ENCODE measurements at places on chromosomes 7 and 10. TPM values are rescaled to one million over a fixed set of nuclear protein-coding genes. Genes with fewer than 3 reads are reported as not detected.

DNA sequence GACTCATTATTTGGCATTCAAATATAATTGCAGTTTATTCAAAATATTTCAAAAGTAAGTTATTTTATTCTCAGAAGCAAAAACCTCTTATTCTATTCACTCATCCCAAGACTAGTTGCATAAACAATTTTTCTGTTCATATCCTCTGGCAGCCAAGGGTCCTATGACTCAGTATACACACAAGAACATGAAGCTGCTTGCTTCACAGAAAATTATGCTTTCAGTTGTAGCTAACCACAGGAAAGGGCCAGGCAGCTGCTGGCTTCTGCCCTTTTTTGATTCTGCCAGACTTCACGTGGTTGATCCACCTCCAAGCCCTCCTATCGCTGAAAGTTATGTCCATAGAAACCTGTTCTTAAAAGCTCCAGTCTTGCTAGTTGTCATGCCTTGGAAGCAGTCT is 108.8 kb downstream of the ABCA13 start:
- DNase-seq, result peak; percentile 74

- DNase-seq, result peak; percentile 46
Measured at GRCh38 chr7:47266131-47266706, 315.7 kb downstream of the TNS3 start.

- DNase-seq, result no peak
Measured at GRCh38 chr7:150383710-150384397, 4.7 kb downstream of the ZNF775 start.

KLF6 gene
- total RNA-seq, result 40.4 TPM

BTBD16 gene
- not detected for total RNA-seq

PRSS37 gene
- total RNA-seq, result not detected

GIMAP2 gene
- total RNA-seq, result 8.3 TPM

DNA sequence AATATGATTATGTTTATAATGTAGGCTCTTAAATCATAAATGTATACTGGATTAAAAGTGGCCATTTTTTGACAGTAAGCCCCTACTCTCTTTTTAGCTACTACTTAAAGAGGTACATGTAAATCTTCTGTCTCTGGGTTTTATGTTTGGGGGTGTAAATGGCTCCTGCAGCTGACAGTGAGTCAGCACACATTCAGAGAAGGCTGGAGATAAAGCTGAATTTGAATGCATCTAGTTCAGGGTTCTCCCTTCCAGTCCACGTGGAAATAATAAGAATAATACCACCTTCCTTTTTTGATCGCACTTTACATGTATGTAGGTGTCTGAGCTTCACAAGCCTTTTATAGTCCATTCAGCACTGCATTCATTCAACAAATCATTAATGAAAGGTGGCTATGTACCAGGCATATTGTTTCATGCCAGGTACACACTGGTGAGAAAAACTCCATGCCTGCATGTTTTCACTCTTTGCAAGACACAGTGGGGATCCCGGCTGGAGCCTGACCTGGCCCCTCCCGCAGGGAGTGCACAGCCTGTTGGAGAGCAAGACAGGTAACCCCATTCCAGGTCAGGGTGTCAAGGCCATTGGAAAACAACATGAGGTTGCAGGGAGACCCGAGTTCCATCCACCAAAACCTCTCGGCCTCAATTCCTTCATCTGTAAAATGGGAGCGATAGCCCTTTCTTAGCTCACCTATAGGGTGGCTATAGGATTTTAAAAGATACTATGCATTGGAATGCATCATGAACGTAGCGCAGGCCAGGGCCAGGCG is 107.5 kb upstream of the ANLN start:
- DNase-seq, result no peak

GRCh38 chr10:34880817-34881216 is 65.7 kb upstream of the PARD3 start:
- DNase-seq, result no peak

GRCh38 chr10:34732926-34733325 is 82.2 kb downstream of the PARD3 start:
- DNase-seq, result no peak

DNA sequence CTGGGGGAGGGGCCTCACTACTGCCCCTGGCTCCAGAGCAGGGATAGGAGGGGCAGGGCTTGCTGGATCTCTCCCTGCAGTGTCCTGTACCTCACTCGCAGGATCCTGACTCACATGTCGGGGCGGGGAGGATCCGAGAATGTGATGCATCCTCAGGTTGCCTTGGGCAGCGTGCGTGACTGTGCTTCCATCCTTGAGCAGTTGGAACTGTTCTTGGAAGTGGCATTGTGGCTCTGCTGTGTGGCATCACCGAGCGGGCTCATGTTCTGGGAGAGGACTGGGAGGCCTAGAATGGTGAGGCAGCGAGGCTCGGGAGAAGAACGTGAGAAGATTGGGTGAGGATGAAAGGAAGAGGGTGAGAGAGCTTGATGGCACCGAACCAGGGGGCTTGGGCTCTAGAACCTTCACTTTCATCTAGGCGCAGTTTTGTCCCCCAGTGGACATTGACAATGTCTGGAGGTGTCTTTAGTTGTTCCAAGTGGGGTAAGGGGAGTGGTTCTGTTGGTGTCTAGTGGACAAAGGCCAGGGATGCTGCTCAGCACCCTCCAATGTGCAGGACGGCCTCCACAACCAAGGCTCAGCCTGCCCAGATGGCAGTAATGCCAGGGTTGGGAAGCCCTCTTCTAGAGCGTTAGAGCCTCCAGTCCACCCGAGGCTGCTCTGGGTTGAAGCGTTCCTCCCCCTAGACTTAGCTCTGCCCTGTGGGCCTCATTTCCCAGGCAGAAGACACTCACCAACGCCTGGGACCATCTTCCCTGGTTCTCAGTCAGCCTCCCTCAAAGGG is 8.4 kb downstream of the RARRES2 start:
- DNase-seq, result no peak

GRCh38 chr7:108716783-108717182 is 147.1 kb downstream of the DNAJB9 start:
- DNase-seq, result no peak

RNF32 gene
- 1.8 TPM for total RNA-seq

GRCh38 chr10:9260690-9261089 is 1206.2 kb downstream of the GATA3 start:
- DNase-seq, result no peak

OR2A42 gene
- total RNA-seq, result not detected

- DNase-seq, result no peak
Measured at GRCh38 chr7:42627101-42627500, 284.8 kb downstream of the C7orf25 start.

FERD3L gene
- total RNA-seq, result not detected

- no peak for DNase-seq
Measured at GRCh38 chr10:96222441-96222840, 48.9 kb downstream of the BLNK start.

SPDYE11 gene
- not detected for total RNA-seq

SPDYE9 gene
- total RNA-seq, result not detected

- no peak for DNase-seq
Measured at GRCh38 chr10:92965314-92965713, 95.3 kb upstream of the CYP26C1 start.

DNA sequence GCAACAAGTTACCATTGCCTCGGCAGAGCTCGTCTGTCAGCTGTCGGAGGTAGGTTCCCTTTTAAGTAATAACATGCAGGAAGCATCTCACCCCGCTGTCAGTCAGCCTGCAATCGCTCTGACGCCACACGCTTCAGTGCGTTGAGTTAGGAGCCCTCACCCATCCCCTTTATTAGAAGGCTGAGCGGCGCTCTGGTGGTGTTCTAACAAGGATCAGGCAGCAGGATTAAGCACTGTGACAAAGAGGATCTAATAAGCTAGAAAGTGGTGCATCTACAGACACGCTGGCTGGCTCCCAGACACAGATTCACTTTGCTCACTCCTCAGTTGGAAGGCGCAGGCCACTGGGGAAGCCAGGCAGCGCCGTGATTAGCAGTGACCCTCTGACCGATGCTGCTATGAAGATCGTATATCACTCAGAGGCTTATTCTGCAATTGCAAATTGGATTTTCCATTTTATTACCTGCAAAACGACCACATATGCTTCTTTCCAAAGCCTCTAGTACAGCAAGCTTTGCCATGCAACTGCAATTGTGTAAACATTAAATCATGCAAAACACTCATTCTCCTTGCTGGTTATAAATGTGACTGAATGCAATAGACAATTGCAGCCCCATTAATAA is 117.7 kb downstream of the RSU1 start:
- no peak for DNase-seq

GRCh38 chr7:81161451-81162075 is 242.7 kb upstream of the SEMA3C start:
- peak; percentile 77 for DNase-seq

- no peak for DNase-seq
Measured at GRCh38 chr7:7664291-7664690, 23.7 kb downstream of the UMAD1 start.

DNA sequence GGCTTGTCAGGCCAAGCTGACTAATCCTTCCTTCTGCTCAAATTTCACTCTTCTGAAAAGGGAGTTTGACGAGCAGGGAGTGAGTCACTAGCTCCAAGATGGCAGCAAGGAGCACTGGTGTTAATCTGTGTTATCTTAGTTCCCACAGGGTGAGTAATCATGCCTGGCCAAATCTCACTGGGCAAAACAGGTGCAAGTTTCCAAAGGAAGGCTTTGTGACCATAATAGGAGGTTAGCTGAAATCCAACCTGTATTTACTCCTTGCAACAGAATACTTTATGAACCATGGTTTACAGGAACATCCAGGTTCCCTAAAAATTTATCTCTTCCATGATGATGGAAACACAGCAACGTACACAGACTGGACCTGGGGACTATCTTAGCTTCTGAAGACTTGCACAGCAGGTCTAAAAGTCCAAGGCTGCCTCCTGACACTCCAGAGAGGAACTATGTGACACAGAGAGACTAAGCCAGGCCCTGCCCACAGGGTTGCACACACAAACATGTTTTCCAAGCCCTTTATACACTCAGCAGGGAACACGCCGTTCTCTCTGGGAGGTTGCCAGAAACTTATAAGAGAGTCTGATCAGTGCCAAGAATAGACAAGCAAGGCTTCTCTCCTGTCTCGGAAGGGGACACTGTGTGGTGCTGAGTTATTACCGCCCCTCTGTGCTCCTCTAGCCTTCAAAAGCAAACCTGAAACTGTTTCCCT is 46.3 kb downstream of the PDK4 start:
- peak; percentile 62 for DNase-seq

ANXA8 gene
- 2.5 TPM for total RNA-seq

GRCh38 chr10:84540022-84540616 is 211.7 kb downstream of the CCSER2 start:
- peak; percentile 79 for DNase-seq

- no peak for DNase-seq
Measured at GRCh38 chr10:101575091-101575490, 13.0 kb downstream of the POLL start.

TMEM270 gene
- not detected for total RNA-seq

- no peak for DNase-seq
Measured at GRCh38 chr10:112336556-112337201, 37.2 kb upstream of the ACSL5 start.

DNA sequence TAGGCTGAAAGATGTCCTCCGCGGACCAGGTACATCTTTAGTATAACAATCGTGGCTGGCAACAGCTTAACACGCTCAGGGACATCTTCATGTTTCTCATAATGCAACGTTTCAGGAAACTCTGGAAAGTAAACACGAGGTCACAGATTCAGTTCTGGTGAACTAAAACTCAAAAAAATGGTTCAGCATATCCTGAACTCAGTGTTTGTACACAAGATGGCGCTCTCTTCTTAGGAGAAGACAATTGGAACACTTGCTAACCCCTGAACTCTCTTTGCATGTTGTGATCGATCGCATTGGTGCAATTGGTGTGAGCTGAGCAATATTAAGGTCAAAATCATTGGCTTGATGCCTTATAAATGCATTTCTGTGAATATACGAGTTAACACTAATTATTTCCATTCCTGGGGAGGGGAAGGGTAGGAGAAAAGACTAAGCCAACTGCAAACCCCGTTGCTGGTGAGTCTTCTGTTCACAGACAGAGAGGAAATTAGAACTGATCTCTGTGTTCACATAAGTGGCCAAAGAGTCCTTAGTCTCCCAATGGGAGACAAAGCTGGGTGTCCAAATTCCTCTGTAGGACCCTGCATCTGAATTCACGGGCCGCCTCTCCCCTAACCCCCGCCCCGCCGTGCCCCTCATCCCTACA is 52.6 kb upstream of the FAM180A start:
- no peak for DNase-seq

DNA sequence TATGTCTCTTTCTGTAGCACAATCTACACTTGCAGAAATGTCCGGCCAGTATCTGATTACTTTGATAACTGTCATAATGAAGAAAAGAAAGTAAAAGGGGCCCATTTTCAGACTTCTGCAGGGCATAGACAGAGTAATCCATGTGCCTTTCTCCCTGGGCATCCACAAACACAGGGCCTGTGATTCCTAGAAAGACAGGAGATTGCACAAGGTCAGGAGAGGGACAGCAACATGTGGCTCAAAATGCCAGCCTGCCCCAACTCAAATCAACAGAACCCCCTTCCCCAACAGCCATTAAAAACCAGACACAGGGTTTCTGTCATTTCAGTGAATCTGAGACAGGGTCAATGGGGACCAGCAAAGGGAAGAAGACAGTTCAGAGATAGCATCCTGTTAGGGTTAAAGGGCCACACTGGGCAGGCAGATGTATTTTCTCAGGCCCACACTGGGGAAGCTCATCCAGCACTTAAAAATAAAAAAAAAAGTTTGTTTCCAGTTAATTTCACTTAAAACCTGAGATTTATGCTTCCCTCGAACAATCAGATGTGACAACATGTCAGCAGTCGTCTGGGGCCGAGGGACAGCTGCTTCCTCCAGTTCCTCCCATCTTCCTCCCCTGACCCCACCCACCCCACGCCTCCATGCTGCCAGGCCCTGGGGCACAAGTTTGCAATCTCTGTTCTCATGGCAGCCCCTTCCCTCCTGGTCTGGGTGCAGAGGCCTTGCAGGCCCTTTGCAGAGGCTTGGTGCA is 30.7 kb upstream of the ACSL5 start:
- DNase-seq, result no peak

NRP1 gene
- 1.6 TPM for total RNA-seq

GRCh38 chr10:125871338-125871737 is 9.8 kb downstream of the DHX32 start:
- DNase-seq, result no peak

- DNase-seq, result peak; percentile 41
Measured at GRCh38 chr7:13743226-13743625, 246.2 kb downstream of the ETV1 start.

GRCh38 chr10:53314876-53315275 is 542.3 kb upstream of the MBL2 start:
- peak; percentile 48 for DNase-seq

CYP2C8 gene
- total RNA-seq, result not detected

DNA sequence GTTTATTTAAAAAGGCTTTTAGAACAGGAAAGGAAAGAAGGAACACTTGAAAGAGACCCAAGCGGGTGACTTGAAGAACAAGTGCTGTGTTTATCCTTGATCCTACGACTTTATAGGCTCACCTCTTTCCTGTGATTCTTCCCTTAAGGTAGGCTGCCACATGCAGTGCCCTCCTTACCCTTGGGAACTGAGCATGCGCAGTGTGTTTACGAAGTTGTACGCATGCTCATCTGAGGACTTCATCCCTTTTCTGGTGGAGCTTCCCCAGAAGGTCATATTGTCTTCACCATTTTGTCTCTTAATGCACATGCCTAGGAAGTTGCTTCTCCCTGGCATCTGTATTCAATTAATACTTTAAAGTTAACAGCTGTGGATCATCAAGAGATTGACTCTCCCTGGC is 49.9 kb upstream of the VOPP1 start:
- no peak for DNase-seq
